ENCODE measurements at places on chromosomes 1 and 21.
A peak's percentile ranks its signal among the peaks of the same experiment; 100 is the strongest.

GRCh38 chr1:156126630-156127534, 12.4 kb downstream of the LMNA start:
- DNase-seq = peak; percentile 65

DNA sequence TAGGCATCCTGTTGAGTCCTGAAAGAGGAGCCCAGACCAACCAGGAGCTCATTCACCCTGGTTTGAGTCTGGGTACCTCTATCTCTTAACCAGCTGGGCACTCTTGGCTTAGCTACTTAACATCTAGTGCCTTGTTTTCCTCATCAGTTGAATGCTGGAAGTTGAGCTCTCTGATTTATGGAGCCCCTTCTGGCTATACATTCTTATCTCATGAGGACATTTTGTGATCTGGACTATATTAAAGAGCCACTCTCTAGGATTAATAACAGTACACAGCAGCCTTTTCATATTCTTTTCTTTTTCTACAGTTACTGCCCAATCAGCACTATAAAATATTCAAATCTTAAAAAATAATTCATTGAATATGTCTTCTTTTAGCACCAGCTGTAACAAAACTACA, 296.9 kb upstream of the RUNX1 start:
- DNase-seq = no peak

GRCh38 chr1:2561898-2562895, 6.0 kb downstream of the TNFRSF14 start:
- DNase-seq = no peak

GRCh38 chr1:172254521-172255222, 165.8 kb upstream of the C1orf105 start:
- no peak for DNase-seq

GRCh38 chr1:103254691-103255090, 146.4 kb upstream of the COL11A1 start:
- no peak for DNase-seq

GRCh38 chr1:171983584-171983983, 142.3 kb downstream of the DNM3 start:
- peak; percentile 18 for DNase-seq

- no peak for DNase-seq
Observed at GRCh38 chr1:24185076-24185475, 2.0 kb downstream of the IFNLR1 start.

DNA sequence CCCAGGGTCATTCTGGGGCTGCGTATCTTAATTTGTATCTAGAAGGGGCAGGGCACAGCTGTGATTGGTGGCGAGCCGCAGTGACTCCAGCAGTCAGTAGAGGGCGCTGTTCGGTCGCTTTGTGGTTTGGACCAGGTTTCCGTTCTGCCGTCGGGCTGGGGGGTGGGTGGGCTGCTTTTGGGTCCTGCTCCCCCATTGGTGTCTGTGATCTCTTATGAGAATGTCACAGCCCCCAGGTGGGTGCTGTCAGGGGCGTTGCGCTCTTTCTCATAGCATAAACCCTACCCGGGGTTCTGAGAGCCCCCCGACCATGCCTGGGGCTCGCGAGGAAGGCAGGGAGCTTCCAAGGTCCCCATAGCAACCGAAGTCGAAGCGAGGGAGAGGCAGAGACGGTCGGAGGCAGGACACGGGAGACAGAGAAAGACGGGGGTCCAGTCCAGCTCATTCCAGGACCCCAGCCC, 5.4 kb downstream of the TFF3 start:
- DNase-seq = no peak

DNA sequence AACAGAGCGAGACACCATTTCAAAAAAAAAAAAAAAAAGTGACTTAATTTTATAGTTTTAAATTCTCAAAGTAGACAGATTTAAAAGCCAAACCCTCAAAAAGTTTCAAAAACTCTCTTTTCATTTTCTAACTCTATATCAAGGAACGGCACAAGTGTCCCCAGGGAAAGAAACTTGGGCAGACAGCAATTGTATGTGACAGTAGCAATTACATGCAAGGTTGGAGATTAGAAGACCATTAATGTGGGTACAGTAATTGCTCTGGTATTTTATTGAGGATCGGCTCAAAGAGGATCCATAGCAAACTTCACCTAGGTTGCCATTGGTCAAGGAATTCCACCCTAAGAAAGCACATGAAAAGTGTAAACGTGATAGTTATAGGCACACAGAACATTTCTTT, 46.2 kb downstream of the ACBD6 start:
- DNase-seq = no peak

- DNase-seq = no peak
Observed at GRCh38 chr1:229003233-229004031, 267.5 kb upstream of the RAB4A start.

DNA sequence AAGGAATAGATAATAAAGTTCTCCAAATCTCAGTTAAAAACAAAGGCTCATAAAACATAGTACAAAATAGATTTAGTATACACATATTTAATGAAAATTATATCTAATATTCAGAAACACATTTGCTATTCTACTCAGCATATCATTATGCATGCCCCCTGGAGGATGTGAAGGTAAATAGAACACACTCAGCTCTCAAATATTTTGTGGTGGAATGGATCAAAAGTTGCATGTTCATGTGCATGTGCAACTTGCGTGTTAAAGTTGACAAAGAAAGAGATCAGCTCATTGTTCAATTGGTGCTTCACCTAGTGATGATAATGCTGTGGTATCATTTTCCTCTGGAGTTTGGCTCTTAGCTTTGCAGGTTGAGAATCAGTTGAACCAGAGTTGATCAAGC, 4.9 kb upstream of the ZNF644 start:
- DNase-seq = no peak

DNA sequence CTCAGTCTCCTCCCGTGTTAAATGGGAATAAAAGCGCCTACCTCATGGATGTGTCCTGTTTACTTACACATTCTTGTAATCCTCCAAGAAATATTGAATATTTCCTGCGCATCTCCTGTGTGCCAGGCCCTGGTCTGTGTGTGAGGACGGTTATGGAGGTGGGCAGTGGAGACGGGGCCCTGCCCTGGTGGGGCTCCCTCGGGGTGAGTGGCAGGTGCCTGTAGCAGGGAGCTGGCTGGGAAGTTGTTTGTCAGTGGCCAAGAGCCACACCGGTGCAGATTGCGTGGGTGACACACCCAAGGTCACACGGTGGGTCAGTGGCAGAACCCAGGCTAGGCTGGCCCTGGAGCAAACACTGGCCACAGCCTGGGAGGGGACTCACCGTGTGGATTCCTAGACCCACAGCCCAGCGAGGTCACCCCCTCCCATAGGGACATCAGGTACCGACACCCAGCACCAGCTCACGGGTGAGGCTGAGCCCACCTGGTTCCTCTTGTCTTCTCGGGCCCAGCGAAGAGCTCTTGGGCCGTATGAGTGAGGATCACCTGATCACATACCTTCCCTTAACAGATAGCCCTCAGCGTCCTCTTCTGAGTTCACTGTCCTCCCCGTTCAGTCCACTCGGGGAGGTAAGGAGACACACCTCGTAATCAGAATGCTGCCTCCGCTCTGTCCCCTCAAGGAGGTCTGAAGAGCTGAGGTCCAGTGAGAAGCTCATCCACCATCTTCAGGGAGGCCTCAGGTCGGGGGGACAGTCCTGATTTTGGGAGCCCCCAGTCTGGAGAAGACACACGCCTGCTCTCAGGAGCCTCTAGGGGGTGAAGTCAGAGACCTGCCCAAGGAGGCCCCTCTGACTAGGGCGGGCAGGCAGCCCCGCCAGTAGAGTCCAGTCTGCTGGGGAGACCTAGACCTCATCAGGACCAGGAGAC, 349.6 kb downstream of the MATN1 start:
- no peak for DNase-seq

DNA sequence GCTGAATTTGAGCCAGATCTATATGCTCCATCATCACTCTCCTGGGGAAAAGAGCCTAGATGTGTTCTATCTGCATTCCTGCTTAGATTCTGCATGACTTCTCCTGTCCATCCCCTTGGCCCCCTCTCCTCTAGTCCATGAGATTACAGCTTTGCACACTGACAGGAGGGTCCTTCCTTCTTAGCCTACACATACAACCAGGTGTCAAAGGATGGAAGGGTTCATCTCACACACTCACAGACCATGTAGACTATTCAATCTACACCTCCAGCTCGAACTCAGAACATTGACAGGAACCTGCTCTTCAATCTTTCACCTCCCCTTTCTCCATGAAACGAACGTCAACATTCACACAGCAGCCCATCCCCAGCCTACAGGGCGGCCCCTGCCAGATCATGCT, 13.8 kb downstream of the C1orf116 start:
- DNase-seq = no peak

GRCh38 chr1:232873412-232873811, 68.2 kb downstream of the MAP10 start:
- DNase-seq = no peak

DNA sequence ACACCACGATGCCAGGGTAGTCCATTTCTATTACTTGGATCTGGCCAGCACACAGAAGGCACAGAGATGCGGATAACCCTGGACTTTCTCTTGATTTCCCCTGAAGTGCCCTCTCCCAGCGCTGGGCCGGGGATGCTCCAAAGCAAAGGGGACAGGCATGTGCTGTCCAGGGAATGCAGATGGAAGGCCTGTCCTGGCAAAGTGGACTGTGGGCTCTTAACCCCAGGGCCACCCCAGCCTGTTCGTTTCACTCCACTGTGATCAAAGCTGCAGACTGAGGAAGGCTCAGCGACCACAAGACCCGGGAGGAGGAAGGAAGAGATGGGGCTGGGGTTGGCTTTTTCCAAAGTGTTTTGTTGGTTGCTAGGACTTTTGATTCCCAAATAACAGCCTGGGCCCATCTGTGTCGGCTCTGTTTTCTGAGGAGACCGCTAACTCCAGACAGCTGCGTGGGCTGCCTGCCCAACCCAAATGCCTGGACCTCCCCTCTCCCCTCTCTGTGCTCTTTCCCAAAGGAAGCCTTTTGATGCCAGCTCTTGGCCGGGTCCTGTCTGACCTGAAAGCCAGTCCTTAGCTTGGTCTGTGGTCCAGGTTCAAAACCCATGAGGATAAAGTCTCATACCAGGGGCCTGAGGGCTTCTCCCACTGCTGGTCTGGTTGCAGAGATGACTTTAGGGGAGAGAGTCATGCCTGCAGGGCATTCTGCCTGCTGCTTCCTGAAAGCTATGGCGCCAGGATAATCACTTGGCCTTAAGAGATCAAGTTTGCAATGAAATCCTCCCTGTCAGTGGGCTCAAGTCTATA, 119.6 kb upstream of the CD34 start:
- DNase-seq = no peak

DNA sequence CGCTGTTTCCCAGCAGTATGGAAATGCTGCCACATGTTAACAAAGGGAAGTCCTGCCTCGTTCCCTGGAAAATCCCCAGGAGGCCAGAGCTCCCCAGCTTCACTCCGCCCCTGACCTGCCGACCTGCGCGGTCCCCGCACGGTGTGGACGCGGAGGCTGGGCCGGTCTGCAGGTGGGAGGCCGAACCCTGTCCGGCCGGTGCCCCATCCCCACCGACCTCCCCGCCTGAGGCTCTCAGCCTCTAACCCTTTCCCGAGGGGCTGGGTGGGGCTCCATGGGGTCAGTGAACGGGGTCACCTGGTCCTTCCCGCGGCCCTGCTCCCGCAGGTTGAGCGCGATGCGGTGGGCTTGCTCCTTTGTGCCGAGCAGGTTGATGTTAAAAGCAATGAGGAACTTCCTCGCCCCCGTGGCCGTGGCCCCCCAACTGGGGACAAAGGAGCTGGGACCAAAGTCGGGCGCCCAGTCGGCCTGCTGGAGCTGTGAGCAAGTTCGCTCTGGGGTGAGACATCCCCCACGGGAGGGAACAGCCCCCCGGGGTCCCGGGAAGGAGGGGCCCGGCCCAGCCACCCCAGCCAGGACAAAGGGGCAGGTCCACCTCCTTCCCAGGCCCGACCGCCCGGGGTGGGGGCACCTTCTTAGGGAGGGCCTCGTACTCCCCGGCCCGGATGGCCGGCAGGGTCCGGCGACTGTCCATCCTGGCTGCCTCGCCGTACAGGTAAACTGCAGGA, 4.0 kb downstream of the FTCD start:
- DNase-seq = no peak

DNA sequence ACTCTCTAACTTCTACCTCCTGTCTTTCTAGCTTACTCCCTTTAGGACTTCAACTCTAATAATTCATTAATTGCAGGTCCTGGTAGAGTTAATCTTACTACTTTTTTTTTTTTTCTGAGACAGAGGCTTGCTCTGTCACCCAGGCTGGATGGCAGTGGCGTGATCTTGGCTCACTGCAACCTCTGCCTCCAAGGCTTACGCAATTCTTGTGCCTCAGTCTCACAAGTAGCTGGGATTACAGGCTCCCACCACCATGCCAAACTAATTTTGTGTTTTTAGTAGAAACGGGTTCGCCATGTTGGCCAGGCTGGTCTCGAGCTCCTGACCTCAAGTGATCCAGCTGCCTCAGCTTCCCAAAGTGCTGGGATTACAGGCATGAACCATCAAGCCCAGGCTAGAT, 15.7 kb downstream of the BTBD8 start:
- DNase-seq = no peak

- no peak for DNase-seq
Observed at GRCh38 chr1:167488786-167489185, 29.5 kb downstream of the CD247 start.

DNA sequence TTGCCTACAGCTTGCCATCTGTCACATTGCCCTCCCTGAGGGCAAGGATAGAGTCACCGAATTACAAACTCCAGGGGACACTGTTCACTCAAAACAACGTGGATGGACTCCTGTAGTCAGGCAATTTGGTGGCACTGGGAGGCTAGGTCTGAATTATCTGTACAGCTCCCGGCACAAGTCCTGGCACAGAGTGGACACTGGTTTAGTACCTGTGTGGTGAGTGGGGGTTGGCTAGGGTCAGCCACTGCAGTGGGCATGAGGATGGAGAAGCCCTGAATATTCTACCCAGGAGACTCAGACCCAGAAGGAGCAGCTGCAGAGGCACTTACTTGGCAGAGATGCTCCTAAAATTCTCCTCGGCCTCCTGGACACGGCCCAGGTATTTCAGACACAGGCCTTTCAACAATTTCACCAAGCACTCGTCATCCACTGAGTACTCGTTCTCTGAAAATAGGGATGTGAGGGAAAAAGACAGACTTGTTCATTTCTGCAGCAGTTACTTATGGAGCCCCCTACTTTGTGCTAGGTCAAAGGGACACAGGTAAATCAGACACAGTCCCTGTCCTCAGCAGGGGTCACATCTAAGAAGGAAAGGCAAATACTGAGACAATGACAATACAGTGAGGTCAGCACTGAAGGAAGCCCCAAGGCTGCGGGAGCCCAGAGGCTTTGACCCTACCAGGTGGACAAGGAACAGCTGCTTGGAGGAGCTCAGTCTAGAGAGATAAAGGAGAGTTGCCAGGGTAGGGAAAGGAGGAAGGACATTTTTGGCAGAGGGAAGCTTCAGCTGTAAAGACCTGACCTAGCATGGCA, 40.5 kb downstream of the TTC39A start:
- no peak for DNase-seq

DNA sequence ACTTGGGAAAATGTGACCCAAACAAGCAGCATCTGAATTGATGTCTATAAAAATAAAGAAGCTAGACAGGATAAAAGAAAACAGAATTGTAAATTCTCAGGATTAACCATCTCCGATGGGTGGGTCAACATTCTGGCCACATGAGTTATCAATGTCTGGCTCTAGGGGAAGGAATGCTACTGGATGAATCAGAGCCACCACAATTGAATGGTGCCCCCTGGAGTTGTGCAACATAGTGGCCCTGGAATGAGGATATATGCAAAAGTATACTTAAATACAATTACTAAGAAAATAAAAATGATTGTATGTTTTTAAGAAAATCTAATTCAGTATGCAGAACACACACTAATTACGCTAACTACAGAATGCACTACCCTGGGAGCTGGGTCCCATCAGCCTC, 185.6 kb downstream of the TGFBR3 start:
- no peak for DNase-seq

GRCh38 chr1:25255706-25256577, 8.7 kb upstream of the RSRP1 start:
- DNase-seq = no peak
